ENCODE measurements at places on chromosomes 5 and 9.

- no peak for DNase-seq
Observed at GRCh38 chr5:133289686-133290367, 238.0 kb downstream of the HSPA4 start.

- DNase-seq = no peak
Observed at GRCh38 chr9:103819936-103820335, 274.2 kb upstream of the SMC2 start.

GRCh38 chr5:105812304-105812703 is 1858.4 kb downstream of the EFNA5 start:
- DNase-seq = no peak

DNA sequence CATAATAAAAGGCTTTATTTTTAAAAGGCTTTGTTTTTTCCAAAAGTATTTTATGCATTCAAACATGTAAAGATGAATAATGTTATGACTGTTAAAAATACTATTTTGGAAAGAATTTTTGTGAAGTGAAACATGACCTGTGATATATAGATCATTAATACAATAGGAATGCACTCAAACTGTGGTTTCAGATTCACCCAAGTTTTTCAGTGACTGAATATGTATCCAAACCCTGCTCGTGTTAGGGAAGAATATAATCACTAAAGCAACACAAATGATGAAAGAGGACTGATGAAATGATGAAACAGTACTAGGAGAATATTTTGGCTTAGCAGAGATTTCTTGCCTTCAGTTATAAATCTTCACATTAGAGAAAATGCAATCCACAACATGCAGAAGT is 278.0 kb downstream of the ADAMTS6 start:
- DNase-seq = no peak

DNA sequence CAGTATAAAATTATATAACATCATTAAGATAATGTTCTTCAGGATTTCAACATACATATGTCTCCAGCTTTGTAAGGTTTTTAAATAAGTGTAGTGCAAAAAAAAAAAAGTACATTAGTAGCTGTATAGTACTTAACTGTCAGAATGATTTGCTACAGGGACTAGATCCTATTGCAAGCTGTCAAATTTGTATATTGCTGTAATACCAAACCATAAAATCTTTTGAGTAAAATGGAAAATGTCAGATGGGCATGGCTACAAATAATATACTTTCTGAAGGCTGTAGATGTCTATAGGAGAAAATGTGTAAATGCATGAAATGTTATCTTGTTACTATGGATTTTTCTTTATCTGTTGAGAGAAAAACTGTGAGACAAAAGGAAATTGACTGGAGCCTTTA is 298.5 kb downstream of the KDM4C start:
- no peak for DNase-seq

GRCh38 chr9:91727316-91727861 is 222.6 kb downstream of the ROR2 start:
- no peak for DNase-seq

Data from cerebellar nuclear complex (tissue), 1 donor.